ENCODE measurements at places on chromosomes 3 and 15. TPM values are rescaled to one million over a fixed set of nuclear protein-coding genes. Genes with fewer than 3 reads are reported as not detected.

RPL39L gene
- total RNA-seq: 29.4 TPM

EBLN2 gene
- total RNA-seq: 2.1 TPM

LSMEM2 gene
- total RNA-seq: not detected

COPB2 gene
- 113 TPM for total RNA-seq

PRR23A gene
- total RNA-seq: not detected

FMN1 gene
- total RNA-seq: 2.3 TPM

SUSD5 gene
- 14.1 TPM for total RNA-seq

TAGLN3 gene
- total RNA-seq: not detected

HIGD2B gene
- total RNA-seq: not detected

IP6K2 gene
- 52.3 TPM for total RNA-seq

CHRD gene
- 0.26 TPM for total RNA-seq

SPATA16 gene
- total RNA-seq: not detected

TMCO5A gene
- not detected for total RNA-seq

TGM4 gene
- 0.05 TPM for total RNA-seq

SH3GL3 gene
- 0.60 TPM for total RNA-seq

C3orf20 gene
- not detected for total RNA-seq

PSTPIP1 gene
- total RNA-seq: not detected

AP3B2 gene
- total RNA-seq: 0.11 TPM

ALDH1A2 gene
- not detected for total RNA-seq

SAMD7 gene
- not detected for total RNA-seq

TMEM266 gene
- total RNA-seq: 0.21 TPM

ABHD5 gene
- total RNA-seq: 14.7 TPM

ACOX2 gene
- 0.41 TPM for total RNA-seq

CIB2 gene
- 3.8 TPM for total RNA-seq

LTK gene
- 0.31 TPM for total RNA-seq

All from SJSA1 (cell line).